Left lung (tissue), 14 donors: ENCODE measurements at places on chromosomes 4 and X. TPM values are rescaled to one million over a fixed set of nuclear protein-coding genes. Genes with fewer than 3 reads are reported as not detected.

- DNase-seq = no peak
Measured at GRCh38 chr4:99300934-99301333, 10.1 kb upstream of the ADH1A start.

DNA sequence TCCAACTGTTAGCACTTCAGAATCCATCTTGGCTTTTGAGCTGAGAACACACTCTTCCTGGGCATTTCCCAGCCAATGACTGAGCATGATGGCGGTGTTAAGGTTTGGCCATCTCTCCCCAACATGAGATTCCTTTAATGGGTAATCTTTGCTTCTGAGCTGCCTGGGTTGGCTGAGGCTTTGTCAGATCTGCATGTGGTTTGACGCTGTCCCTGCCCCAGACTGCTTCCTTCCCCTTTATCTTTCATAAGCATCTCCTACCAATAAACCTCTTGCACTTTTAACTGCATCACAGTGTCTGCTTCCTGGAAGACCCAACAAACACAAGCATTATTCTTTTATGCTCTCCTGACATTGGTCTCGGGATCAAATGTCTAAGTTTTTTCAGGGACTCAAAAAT is 31.5 kb upstream of the DIPK2B start:
- DNase-seq = no peak

TIMM17B gene
- total RNA-seq = 36.7 TPM

- DNase-seq = no peak
Measured at GRCh38 chr4:42152507-42153504, at the start of gene BEND4. TSS of gene BEND4 (minus strand) at chr4:42152655. CDS start at chr4:42152143, 512 bp downstream.

- DNase-seq = no peak
Measured at GRCh38 chr4:11869191-11869870, 440.6 kb upstream of the HS3ST1 start.

DNA sequence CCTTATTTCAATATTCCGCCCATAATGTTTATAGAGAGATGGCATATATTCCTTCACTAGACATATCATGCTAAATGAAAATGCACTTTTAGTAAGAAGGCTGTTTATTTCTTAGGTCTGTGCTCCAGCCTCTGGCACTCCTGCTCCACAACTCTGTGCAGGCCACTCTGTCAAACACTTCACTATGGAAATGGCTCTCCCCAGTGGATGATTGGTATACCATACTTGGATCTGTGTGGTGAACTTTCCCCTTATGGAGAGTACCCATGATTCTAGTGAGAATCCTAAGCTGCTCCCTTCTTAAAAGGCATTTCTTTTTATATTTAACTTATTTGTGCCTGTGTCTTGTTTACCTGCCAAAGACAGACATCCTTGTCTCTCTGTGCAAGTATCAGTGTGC is 480.1 kb upstream of the GALNT7 start:
- DNase-seq = no peak

HAND2 gene
- total RNA-seq = not detected

DNA sequence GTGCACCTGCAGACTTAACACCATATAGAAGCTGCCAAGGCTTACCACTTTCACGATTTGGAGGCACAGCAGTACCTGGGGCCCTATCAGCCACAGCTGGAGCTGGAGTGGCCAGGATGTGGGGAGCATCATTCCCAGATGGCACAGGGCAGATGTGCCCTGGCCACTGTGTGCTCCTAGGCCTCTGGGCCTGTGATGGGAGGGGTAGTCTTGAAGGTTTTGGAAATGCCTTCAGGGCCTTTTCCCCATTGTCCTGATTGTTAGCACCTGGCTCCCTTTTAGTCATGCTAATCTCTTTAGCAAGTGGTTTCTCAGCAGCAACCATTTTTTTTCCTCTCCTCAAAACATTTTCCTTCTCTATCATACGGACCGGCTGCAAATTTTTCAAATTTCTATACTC is 490.2 kb downstream of the RAB28 start:
- no peak for DNase-seq

GRCh38 chrX:129737916-129738315 is 863 bp upstream of the XPNPEP2 start:
- DNase-seq = no peak

SMARCAD1 gene
- total RNA-seq = 20.9 TPM

- DNase-seq = no peak
Measured at GRCh38 chr4:26459756-26460530, 30.3 kb downstream of the CCKAR start.

GRCh38 chrX:135596495-135596894 is 76.0 kb downstream of the INTS6L start:
- DNase-seq = peak; percentile 14

DNA sequence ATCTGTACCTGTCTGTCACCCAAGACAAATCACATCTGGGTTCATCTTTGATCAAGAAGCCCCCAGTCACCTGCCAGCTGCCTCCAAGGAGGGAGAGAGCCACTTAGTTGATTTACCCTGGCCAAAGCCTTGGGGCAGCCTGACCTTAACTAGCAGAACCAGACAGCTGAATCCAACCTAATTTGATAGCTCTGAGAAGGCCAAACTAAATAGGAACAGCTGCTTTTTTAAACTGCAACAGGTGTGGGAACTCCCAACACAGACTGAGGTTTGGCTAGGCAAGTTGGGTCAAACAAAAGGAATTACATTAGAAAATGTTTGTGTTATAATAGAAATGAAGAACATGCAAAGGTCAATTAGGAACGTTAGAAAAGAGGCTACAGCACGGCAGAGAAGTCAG is 375.7 kb downstream of the NLGN4X start:
- DNase-seq = no peak

DNA sequence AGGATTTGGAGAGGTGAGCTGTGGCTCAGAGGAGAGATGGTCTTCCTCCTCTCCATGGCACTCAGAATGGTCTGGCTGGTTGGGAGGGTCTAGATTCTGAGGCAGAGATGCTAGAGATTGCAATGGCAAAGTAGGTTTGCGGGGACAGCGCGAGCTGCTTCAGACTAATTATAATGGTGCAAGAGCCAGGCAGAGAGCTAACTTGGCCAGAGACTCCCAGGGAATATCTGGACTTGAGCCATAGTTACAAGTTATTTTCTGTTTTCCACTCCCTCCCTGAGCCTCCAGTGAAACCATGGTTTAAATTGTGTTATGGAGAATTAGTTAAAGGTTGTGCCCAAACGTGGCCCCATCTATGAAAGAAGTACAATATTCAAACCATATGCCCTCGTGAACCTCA is 44.7 kb upstream of the ELF2 start:
- no peak for DNase-seq

GRCh38 chr4:176433983-176434382 is 114.2 kb downstream of the SPCS3 start:
- DNase-seq = no peak
